ENCODE measurements at places on chromosomes 7 and 10. TPM values are rescaled to one million over a fixed set of nuclear protein-coding genes. Genes with fewer than 3 reads are reported as not detected.
A peak's percentile ranks its signal among the peaks of the same experiment; 100 is the strongest.

- H3K27me3 ChIP-seq = no peaks in the 10 kb centered on the region
- H3K4me1 ChIP-seq = no peaks in the 10 kb centered on the region
- H3K36me3 ChIP-seq = no peaks in the 10 kb centered on the region
- no peak overlapping the region for H3K27ac ChIP-seq
- no peak for DNase-seq
Measured at GRCh38 chr10:93368210-93368609, 113.9 kb downstream of the MYOF start.

DNA sequence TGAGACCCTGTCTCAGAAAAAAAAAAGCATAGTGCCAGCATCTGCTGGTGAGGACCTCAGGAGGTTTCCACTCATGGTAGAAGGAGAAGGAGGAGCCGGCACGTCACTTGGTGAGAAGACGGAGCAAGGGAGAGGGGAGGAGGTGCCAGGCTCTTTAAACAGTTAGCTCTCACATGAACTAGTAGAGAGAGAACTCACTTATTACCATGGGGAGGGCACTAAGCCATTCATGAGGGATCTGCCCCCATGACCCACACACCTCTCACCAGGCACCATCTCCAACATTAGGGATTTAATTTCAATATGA is 62.9 kb upstream of the VKORC1L1 start:
- H3K36me3 ChIP-seq = no peaks in the 10 kb centered on the region
- H3K27ac ChIP-seq = no peak overlapping the region
- H3K4me3 ChIP-seq = no peak overlapping the region
- H3K27me3 ChIP-seq = no peaks in the 10 kb centered on the region
- no peaks in the 10 kb centered on the region for H3K4me1 ChIP-seq
- no peak for DNase-seq

DNA sequence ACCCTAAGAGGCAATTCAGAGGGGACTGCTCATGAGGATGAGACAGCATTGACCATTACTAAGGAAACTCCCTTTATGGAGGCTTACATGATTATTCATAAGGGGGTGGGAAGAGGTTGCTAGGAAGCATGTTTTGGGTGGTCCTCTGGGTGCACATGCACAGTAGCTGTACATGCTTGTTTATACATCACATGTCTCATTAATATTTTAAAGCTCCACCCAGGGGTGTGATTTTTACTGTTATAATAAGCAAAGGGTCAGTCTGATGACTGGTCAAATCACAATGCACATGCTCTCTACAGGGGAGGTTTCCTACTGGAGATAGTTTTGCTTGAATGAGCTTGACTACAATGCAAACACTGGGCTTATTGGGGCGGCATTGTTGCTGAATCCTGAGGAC is 23.8 kb upstream of the PPP1R9A start:
- no peaks in the 10 kb centered on the region for H3K4me1 ChIP-seq
- no peaks in the 10 kb centered on the region for H3K36me3 ChIP-seq
- no peak overlapping the region for H3K4me3 ChIP-seq
- no peak overlapping the region for H3K27ac ChIP-seq
- H3K27me3 ChIP-seq = no peaks in the 10 kb centered on the region

DNA sequence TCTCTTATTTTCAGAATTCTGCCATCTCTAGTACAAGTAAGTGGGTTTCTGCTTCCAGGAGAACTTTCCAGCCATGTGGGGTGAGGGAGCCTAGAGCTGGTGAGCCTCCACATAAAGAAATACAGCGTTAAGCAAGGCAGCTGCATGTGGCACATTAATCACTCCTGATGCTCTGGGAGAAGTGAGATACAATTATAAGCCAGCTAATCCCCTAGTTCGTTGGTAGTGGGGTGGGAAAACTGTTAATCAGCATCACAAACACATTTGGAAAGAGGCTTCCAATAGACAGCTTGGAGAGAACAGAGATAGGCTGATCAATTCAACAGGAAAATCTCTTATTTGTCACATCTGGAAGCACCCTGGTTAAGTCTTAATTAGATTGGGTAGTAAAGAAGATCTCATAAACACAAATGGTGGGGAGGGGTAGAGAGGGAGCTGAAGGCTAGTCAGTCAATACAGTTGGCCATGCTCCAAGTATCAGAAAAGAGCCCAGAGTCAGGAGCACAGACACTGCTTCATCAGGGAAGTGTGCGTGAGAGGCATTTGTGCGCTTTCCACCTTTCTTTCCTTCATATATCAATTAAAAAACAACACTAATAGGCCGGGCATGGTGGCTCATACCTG is 130.6 kb downstream of the SORCS1 start:
- no peaks in the 10 kb centered on the region for H3K27me3 ChIP-seq
- no peaks in the 10 kb centered on the region for H3K36me3 ChIP-seq
- H3K27ac ChIP-seq = no peak overlapping the region
- H3K4me1 ChIP-seq = no peaks in the 10 kb centered on the region
- no peak for DNase-seq

DNA sequence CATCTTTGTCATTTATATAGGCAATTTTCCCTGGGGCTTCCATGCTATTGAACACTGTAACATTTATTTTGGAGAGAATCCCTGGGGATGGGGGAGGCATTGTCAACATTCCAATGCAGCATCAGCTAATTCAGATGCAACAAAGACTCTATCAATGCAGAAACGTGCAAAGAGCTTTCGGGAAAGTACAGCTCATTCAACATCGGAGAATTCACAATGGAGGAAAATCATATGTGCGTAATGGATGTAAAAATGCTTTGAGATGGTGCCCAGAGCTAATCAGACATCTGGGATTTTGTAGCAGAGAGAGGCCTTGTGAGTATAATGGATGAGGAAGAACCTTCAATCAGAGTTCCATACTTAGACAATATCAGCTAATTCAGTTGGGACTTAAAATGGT is 28.3 kb upstream of the FIS1 start:
- H3K4me1 ChIP-seq = no peaks in the 10 kb centered on the region
- H3K36me3 ChIP-seq = no peaks in the 10 kb centered on the region
- no peak for DNase-seq
- no peak overlapping the region for H3K27ac ChIP-seq
- no peak overlapping the region for H3K4me3 ChIP-seq

DNA sequence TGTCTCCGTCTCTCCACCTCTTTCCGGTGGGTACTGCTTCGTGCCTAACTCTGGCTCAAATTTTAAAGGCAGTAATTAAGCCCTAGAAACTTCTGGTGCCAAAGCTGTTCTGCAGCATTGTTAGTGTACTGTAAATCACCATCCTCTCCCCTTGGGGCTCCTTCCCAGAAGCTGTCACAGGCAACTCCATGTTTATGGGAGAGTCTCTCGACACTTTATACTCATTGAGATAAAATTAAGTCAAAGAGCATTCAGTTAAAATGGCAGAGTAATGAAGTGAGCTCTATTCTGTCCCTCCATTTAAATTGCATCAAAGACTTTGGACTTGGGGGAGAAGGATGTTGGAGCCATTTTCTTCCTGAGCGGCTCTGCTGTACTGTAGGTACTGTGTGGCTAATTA is 274.8 kb downstream of the SFMBT2 start:
- H3K27ac ChIP-seq = no peak overlapping the region
- peaks cover 4% of the 10 kb centered on the region for H3K27me3 ChIP-seq
- H3K4me3 ChIP-seq = no peak overlapping the region
- no peak for DNase-seq
- no peaks in the 10 kb centered on the region for H3K4me1 ChIP-seq

DNA sequence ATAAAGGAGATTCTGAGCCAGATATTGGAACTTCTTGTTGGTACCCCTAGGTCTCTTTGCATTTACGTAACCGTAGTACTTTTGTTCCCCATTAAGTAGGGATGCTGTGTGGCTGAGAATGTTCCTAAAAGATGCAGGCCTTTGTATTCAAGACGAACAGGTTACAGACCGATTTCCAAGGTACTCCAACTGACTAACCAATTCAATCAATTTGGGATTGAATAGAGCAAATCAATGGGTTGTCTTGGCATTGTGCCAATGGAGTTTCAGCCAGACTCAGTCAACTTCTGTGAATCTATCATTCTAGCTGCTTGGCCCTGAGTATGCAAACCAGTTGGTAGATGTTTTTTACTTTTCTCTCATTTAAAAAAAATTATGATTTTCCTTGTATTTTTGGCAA is 347.3 kb upstream of the NPVF start:
- DNase-seq = no peak
- H3K27me3 ChIP-seq = no peaks in the 10 kb centered on the region
- no peaks in the 10 kb centered on the region for H3K36me3 ChIP-seq
- no peaks in the 10 kb centered on the region for H3K4me1 ChIP-seq
- H3K4me3 ChIP-seq = no peak overlapping the region

DNA sequence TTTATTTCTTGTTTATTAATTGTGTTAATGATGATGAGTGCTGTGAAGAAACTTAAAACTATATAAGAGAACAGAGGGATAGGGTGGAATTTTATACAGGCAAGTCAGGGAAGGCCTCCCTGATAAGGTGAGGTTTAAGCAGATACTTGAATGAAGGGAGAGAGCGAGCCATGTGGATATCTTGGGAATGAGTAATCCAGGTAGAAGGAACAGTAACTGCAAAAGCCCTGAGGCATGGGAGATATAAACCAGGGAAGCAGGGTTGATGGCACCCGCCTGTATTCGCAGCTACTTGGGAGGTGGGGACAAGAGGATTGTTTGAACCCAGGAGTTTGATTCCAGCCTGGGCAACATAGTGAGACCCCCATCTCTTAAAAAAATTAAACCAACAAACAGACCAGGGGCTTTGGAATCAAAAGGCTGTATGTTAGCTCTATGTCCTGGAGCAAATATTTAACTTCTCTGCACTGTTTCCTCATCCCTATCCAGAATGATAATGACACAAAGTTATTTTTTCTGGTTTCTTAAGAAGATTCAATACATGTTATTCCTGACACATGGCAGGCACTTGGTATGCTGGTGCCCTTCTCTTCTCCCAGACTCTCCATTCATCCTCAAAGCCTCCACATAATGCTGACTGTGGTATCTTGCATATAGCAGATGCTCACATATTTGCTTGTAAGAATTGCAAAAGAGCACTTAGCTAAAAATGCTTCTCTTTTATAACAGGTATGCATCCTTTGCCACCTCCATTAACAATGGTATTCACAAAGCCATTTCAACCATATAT is 169.3 kb downstream of the CHN2 start:
- H3K4me3 ChIP-seq = no peak overlapping the region
- H3K4me1 ChIP-seq = no peaks in the 10 kb centered on the region
- H3K36me3 ChIP-seq = no peaks in the 10 kb centered on the region
- no peak for DNase-seq
- H3K27ac ChIP-seq = no peak overlapping the region
- no peaks in the 10 kb centered on the region for H3K27me3 ChIP-seq

- H3K27ac ChIP-seq = peak overlapping the region; percentile 54
- DNase-seq = peak; percentile 47
- no peaks in the 10 kb centered on the region for H3K27me3 ChIP-seq
- no peak overlapping the region for H3K4me3 ChIP-seq
- peaks cover 18% of the 10 kb centered on the region for H3K4me1 ChIP-seq
Measured at GRCh38 chr10:13115832-13116803, 16.2 kb downstream of the OPTN start.

GRCh38 chr7:155773531-155773930 is 38.7 kb downstream of the SHH start:
- H3K27ac ChIP-seq = no peak overlapping the region
- H3K4me3 ChIP-seq = no peak overlapping the region
- no peak for DNase-seq

GRCh38 chr7:93773446-93773845 is 117.1 kb downstream of the TFPI2 start:
- no peak for DNase-seq
- no peaks in the 10 kb centered on the region for H3K4me1 ChIP-seq
- no peaks in the 10 kb centered on the region for H3K36me3 ChIP-seq
- no peak overlapping the region for H3K27ac ChIP-seq

DNA sequence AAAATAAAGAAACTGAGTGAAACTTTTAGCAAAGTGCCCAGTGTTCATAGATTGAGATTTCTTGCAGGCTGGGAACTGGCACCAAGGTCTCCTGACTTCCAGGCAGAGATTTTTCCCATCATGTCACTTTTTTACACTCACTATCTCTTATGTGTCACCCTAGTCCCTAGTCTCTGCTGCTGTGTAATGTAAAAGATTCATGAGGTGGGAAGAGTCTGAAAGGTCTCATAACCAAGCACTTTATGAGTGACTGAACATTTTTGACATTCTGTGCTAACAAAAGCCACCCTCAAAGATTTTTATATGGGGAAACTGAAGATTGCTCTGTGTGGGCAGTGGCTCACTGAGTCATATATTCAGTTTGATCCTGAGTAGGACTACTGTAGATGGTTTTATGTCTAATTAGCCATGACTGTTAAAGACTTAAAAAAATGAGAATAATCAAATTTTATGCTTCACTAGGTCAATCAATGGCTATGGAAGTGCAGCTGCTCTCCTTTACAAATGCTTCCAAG is 900.3 kb upstream of the SORCS1 start:
- DNase-seq = no peak
- no peak overlapping the region for H3K27ac ChIP-seq

DNA sequence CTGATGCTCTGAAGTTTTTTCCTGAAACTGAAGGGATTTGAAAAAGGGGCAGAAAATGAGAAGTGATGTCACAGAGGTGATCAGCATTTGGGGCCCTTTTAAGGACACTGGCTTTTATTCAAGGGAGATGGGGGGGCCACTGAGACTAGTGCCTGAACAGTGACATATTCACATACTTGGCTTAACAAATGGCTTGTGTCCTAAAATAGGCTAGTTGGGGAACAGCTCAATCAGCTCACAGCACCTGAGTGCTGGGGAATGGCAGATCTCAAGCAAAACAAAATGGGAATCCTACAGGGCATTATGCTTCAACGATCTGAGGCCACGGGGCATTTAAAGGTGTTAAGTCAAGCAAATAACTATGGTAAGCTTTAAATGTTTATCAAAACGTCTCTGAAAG is 90.1 kb downstream of the UBE2H start:
- H3K27ac ChIP-seq = no peak overlapping the region
- DNase-seq = no peak
- H3K4me3 ChIP-seq = no peak overlapping the region
- no peaks in the 10 kb centered on the region for H3K27me3 ChIP-seq
- no peaks in the 10 kb centered on the region for H3K36me3 ChIP-seq

The INMT gene
- 0.77 TPM for polyA plus RNA-seq

The LRGUK gene
- polyA plus RNA-seq = not detected

The TAS2R4 gene
- polyA plus RNA-seq = 0.07 TPM

The BCL7B gene
- polyA plus RNA-seq = 112 TPM

The PDLIM1 gene
- polyA plus RNA-seq = 7.3 TPM

The GIMAP4 gene
- polyA plus RNA-seq = 449 TPM

The RAMP3 gene
- 0.38 TPM for polyA plus RNA-seq
